AG08395 (cell line): ENCODE measurements at places on chromosomes 3 and 15.

GRCh38 chr15:91853511-91853947, at the start of gene SLCO3A1:
SLCO3A1 (plus strand) TSS chr15:91853708.
- peak; percentile 66 for DNase-seq

- DNase-seq = no peak
These were observed 45.0 kb upstream of the FGF12 start for GRCh38 chr3:192772240-192772894.

DNA sequence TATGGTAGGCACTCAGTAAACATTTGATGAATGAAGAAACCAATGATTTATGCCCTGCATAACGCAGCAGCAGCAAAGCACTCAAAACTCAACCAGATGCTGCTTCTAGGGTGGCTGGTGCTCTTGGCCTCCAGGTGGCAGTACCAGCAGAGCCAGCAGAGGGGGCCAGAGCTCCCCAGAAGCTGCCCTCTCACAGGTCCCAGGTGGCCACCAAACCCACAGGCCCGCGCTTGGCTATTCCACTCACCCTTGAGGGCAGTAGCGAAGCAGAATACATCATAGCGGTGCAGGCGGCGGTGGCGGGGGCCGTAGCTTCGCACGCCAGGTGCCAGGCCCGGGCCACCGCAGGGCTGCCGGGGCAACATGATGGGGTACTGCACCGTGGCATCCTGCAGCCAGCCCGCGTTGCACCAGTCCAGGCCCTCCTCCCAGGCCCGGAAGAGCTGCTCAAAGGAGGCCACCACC, 16.6 kb downstream of the HAPLN3 start:
- peak; percentile 74 for DNase-seq

DNA sequence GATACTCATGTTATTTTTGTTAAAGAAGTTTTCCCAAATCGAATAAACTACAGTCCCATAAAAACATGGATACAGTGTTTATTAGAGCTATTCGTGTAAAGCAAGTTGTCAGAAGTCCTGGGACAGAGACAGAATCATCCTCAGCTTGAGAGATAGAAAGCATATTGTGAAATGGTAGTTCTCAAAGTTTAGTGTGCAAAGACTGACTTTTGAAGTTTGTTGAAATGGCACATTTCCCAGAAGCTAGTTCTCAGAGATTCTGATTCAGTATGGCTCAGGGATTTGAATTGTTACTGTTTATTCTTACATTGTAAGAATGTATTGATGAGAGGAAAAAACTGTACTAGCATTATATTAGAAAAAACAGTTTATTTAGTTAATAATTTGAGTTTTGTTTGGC, 22.1 kb downstream of the GABRR3 start:
- DNase-seq = no peak

DNA sequence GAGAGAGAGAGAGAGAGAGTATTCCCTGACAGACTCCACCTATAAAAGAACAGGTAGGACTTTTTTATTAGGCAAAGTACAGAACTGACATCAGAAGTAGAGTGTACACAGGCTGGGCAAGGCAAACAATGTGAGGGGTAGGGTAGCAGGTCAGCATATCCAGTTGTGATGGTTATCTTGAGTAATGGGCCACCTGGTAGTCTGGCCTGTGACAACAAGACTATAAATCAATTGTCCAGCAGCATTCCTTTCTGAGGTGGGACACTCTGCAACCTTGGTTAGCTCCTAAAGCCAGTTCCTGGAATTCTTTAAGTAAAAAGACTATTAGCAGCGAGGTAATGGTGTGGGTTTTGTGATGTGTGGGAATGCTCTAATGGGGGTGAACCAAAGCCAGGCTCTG, 14.9 kb upstream of the TMCC1 start:
- no peak for DNase-seq
